ENCODE measurements at places on chromosomes 3 and 15.

GRCh38 chr3:29406291-29406832 is 125.5 kb downstream of the RBMS3 start:
- peaks cover 17% of the 10 kb centered on the region for H3K4me1 ChIP-seq
- no peak overlapping the region for H3K4me3 ChIP-seq
- no peaks in the 10 kb centered on the region for H3K36me3 ChIP-seq
- no peaks in the 10 kb centered on the region for H3K27me3 ChIP-seq
- DNase-seq, result no peak
- no peak overlapping the region for H3K27ac ChIP-seq

- no peaks in the 10 kb centered on the region for H3K4me1 ChIP-seq
- H3K36me3 ChIP-seq, result no peaks in the 10 kb centered on the region
- no peak overlapping the region for H3K4me3 ChIP-seq
- H3K27ac ChIP-seq, result no peak overlapping the region
Observed at GRCh38 chr3:69890691-69891090, 108.8 kb upstream of the SAMMSON start.

DNA sequence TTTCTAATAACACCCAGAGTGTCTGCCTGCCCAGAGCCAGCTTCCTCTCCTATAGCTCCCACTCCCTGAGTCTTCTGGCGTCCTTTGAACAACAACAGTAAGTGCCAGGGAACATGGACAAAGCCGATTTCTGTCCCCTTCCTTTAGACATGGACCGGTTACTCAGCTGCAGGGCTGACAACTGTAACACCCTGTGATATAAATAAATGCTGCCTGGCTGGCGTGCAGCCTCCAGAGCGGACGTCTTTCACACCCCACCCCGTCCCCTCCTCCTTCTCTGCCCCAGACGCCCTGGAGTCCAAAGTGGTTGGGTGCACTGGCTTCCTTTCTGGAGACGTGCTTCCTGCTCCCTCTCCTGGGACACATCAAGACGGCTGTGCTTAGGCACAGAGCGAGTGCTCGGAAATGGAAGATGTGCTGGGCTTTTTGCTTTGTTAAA is 281.9 kb upstream of the LRRFIP2 start:
- no peak for DNase-seq
- no peak overlapping the region for H3K27ac ChIP-seq
- peaks cover 29% of the 10 kb centered on the region for H3K27me3 ChIP-seq
- H3K4me3 ChIP-seq, result no peak overlapping the region

DNA sequence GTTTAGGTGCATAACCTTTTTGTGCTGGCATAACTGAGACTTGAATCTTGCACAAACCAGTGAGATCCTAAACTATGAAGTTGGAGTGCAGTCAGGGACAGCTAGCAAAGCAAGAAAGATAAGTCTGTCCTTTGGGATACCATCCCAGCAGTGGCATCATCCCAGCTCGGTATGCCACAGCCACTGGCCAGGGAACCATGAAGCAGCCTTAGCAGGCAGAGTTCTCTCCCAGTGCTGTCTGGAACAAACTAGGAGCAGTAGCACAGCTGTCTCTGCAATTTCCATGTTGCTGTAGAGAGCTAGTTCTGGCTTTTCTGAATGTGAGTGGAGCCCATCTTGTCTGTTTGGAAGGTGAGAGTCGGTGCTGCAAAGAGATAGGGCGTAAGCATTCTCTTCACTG is 130.3 kb downstream of the DTWD1 start:
- H3K36me3 ChIP-seq, result no peaks in the 10 kb centered on the region
- H3K4me3 ChIP-seq, result no peak overlapping the region
- no peak for DNase-seq
- H3K4me1 ChIP-seq, result no peaks in the 10 kb centered on the region
- no peaks in the 10 kb centered on the region for H3K27me3 ChIP-seq

DNA sequence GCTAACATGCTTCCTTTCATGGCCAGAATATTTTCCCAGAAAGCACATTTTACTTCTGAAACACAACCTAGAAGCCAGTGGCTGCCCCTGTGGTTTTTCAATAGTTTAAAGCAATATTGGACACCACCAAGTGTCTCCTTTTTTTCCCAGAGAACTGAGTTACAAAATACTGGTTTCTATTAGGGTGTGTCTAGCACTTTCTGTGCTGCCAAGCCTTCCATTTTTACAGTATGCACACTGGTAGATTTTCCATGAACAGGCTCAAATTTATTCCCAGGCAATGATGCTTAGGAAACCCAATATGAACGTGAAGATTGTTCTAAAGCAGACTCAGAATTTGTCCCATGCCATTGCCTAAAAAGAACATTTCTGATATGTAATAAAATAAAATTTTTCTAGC is 7.2 kb downstream of the TNFAIP8L3 start:
- H3K36me3 ChIP-seq, result no peaks in the 10 kb centered on the region
- peaks cover 8% of the 10 kb centered on the region for H3K27me3 ChIP-seq
- H3K27ac ChIP-seq, result no peak overlapping the region

GRCh38 chr15:100765467-100766241 is 114.0 kb upstream of the ALDH1A3 start:
- H3K36me3 ChIP-seq, result no peaks in the 10 kb centered on the region
- no peak overlapping the region for H3K27ac ChIP-seq
- no peaks in the 10 kb centered on the region for H3K27me3 ChIP-seq
- DNase-seq, result no peak
- no peaks in the 10 kb centered on the region for H3K4me1 ChIP-seq

- H3K4me3 ChIP-seq, result no peak overlapping the region
- H3K27ac ChIP-seq, result no peak overlapping the region
- no peaks in the 10 kb centered on the region for H3K36me3 ChIP-seq
- H3K27me3 ChIP-seq, result no peaks in the 10 kb centered on the region
- DNase-seq, result no peak
Observed at GRCh38 chr3:197149528-197149927, 119.9 kb upstream of the MELTF start.

- DNase-seq, result no peak
- H3K27ac ChIP-seq, result no peak overlapping the region
- H3K4me1 ChIP-seq, result no peaks in the 10 kb centered on the region
- peaks cover under 1% of the 10 kb centered on the region for H3K27me3 ChIP-seq
- no peak overlapping the region for H3K4me3 ChIP-seq
Observed at GRCh38 chr3:112649478-112649735, 8.5 kb upstream of the CCDC80 start.

GRCh38 chr15:58161436-58161930 is 23.3 kb downstream of the AQP9 start:
- peaks cover 16% of the 10 kb centered on the region for H3K27me3 ChIP-seq
- H3K36me3 ChIP-seq, result no peaks in the 10 kb centered on the region
- no peak overlapping the region for H3K4me3 ChIP-seq

DNA sequence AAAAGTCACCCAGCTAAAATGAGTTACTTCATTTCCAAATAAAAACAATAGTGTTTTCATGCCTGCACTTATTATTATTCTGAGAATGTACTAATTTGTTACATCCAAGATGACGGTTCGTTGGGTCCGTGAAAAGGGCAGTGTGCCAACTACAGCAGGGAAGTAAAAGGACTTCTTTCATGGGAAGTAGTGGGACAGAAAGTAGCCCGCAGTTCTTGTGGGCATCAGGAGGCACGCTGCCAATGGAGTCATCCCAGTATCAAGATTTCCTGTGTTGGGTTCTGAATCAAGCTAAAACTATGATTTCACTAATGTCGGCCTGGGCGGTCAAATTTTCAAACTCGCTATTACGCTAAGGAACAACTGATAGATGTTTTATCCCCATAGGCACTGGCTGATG is 254.5 kb upstream of the SOX2 start:
- H3K36me3 ChIP-seq, result no peaks in the 10 kb centered on the region
- no peak overlapping the region for H3K27ac ChIP-seq
- H3K4me3 ChIP-seq, result no peak overlapping the region
- no peaks in the 10 kb centered on the region for H3K27me3 ChIP-seq

GRCh38 chr3:13483988-13484695 is 4.0 kb downstream of the HDAC11 start:
- no peak for DNase-seq
- H3K27me3 ChIP-seq, result no peaks in the 10 kb centered on the region
- H3K4me3 ChIP-seq, result no peak overlapping the region
- H3K27ac ChIP-seq, result no peak overlapping the region
- H3K36me3 ChIP-seq, result no peaks in the 10 kb centered on the region
- peaks cover 28% of the 10 kb centered on the region for H3K4me1 ChIP-seq

DNA sequence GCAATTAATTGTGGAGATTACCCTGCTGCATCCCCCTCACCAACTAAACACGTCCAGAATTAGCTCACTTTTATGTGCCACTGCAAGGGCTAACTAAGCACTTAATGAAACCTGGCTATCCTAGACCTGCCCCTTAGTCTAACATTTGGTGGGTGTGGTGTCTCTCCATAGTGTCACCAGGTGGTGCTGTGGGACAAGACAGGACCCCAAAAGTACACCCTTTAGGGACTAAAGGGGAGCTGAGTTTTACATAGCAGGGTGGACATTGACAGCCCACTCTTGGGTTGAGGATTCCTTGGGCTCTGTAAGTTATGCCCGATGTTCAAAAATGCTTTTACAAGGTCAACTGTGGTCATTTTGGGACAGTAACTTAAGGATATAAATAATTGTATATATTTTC is 5.7 kb downstream of the DUT start:
- no peaks in the 10 kb centered on the region for H3K27me3 ChIP-seq
- DNase-seq, result peak; percentile 34
- peaks cover 56% of the 10 kb centered on the region for H3K4me1 ChIP-seq

DNA sequence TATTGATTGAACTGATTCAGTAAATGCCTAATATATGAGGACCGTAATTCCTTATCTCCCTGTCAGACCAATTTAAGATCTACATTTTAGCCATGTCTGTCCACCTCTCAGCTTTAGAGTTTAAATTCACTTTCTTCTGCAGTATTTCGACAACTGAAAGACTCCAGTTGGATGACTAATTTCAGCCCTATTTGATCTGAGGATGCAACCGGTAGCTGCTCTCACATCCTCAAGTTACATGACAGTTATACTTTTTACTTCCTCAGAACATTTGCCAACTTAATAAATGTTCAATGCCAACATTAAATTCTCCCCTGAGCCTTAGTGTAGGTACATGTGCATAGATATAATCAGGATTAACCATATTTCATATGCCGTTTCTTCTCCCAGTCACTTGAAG is 2.5 kb upstream of the HHLA2 start:
- no peak overlapping the region for H3K27ac ChIP-seq
- H3K4me3 ChIP-seq, result no peak overlapping the region
- DNase-seq, result no peak
- no peaks in the 10 kb centered on the region for H3K36me3 ChIP-seq
- H3K4me1 ChIP-seq, result peaks cover 10% of the 10 kb centered on the region

- no peak overlapping the region for H3K27ac ChIP-seq
- no peaks in the 10 kb centered on the region for H3K4me1 ChIP-seq
- H3K36me3 ChIP-seq, result no peaks in the 10 kb centered on the region
Observed at GRCh38 chr15:37002041-37002672, 98.2 kb downstream of the MEIS2 start.

- no peak overlapping the region for H3K4me3 ChIP-seq
- H3K4me1 ChIP-seq, result no peaks in the 10 kb centered on the region
- no peaks in the 10 kb centered on the region for H3K27me3 ChIP-seq
Observed at GRCh38 chr3:28994161-28994905, 286.5 kb upstream of the RBMS3 start.

- no peak overlapping the region for H3K4me3 ChIP-seq
- no peaks in the 10 kb centered on the region for H3K27me3 ChIP-seq
- no peaks in the 10 kb centered on the region for H3K36me3 ChIP-seq
- no peak for DNase-seq
- no peak overlapping the region for H3K27ac ChIP-seq
Observed at GRCh38 chr3:8557298-8557697, 55.7 kb downstream of the LMCD1 start.

DNA sequence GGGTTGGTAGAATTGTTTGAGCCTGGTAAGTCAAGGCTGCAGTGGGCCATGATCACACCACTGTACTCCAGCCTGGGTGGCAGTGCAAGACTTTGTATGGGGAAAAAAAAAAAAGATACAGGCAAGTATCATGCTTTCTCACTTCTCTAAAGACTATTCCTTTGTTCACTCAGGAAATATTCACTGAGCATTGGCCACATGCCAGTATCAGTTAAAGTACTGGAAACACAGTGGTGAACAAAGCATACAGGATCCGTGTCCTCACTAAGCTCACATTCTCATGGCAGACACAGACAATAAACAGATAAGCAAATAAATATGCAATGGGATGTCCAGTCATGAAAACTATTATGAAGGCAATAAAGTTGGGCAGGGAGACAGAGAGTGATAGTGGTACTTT is 5.1 kb upstream of the MTHFS start:
- H3K4me1 ChIP-seq, result peaks cover 12% of the 10 kb centered on the region
- H3K4me3 ChIP-seq, result no peak overlapping the region
- H3K27ac ChIP-seq, result no peak overlapping the region
- no peaks in the 10 kb centered on the region for H3K36me3 ChIP-seq
- H3K27me3 ChIP-seq, result no peaks in the 10 kb centered on the region
- DNase-seq, result no peak

- H3K27ac ChIP-seq, result no peak overlapping the region
- peaks cover 21% of the 10 kb centered on the region for H3K27me3 ChIP-seq
- no peak for DNase-seq
- no peak overlapping the region for H3K4me3 ChIP-seq
Observed at GRCh38 chr3:193827871-193828270, 234.9 kb downstream of the OPA1 start.

DNA sequence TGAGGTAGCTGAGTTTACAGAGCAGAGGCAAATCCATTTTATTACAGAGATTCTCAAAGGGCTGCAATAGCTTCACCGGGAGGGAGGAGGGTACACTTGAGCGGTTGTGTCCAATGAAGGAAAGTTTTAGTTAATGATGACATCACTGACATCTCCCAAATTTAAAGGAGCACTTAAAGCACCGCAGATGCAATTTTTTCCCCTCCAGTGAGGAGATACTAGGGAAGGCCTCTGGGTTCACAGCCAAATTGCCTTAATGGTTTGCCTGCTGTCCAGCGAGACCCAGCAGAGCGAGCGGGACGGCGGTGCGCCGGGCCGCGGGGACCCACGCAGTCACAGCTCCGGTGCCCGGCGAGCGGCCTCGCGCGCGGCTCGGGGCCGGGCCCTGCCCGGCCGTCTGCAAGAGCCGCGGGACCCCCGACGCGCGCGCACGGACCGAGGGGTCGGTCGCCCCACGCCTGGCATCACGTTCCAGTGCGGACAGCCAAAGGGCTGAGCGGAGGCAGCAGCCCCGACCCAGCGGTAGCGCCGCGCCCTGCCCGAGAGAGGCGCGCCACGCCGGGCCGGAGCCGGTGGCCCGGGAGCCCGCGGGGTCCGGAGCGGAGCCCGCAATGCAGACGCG is 160.5 kb upstream of the CHRNA7 start:
- H3K27ac ChIP-seq, result no peak overlapping the region
- no peaks in the 10 kb centered on the region for H3K27me3 ChIP-seq
- no peak for DNase-seq
- no peaks in the 10 kb centered on the region for H3K4me1 ChIP-seq

GRCh38 chr3:149258298-149258697 is 36.7 kb upstream of the CP start:
- no peak overlapping the region for H3K27ac ChIP-seq
- H3K27me3 ChIP-seq, result no peaks in the 10 kb centered on the region
- H3K4me1 ChIP-seq, result no peaks in the 10 kb centered on the region

- H3K4me3 ChIP-seq, result no peak overlapping the region
- no peaks in the 10 kb centered on the region for H3K27me3 ChIP-seq
- H3K36me3 ChIP-seq, result peaks cover 73% of the 10 kb centered on the region
- DNase-seq, result no peak
- H3K4me1 ChIP-seq, result peaks cover 71% of the 10 kb centered on the region
- H3K27ac ChIP-seq, result peak overlapping the region; percentile 57
Observed at GRCh38 chr3:45985532-45986302, 9.9 kb downstream of the FYCO1 start.

Measured in DND-41 (cell line).